ENCODE measurements at places on chromosomes 3 and 15.

GRCh38 chr15:87681104-87681503 lies 575.4 kb downstream of the NTRK3 start:
- DNase-seq, result no peak

DNA sequence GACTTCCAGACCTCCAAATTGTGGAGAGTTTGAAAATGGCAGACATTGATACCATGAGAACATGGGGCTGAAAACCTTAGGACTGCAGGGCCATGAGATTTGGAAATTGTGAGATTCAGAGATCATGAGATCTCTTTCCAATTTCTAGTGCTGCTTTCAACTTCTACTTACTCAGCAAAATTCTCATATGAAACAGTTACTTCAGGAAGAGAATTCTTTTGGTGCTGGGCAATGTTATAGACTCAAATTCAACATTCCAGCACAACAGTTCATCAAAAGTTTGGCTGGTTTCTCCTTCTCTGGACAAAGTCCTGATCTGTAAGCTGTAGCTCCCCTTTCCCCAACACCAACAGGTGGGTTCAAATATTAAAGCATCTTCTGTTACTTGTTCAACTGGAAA lies 506.9 kb upstream of the NECTIN3 start:
- no peak for DNase-seq

- no peak for DNase-seq
These were observed 264.7 kb downstream of the GABRG3 start for GRCh38 chr15:27235681-27236080.

DNA sequence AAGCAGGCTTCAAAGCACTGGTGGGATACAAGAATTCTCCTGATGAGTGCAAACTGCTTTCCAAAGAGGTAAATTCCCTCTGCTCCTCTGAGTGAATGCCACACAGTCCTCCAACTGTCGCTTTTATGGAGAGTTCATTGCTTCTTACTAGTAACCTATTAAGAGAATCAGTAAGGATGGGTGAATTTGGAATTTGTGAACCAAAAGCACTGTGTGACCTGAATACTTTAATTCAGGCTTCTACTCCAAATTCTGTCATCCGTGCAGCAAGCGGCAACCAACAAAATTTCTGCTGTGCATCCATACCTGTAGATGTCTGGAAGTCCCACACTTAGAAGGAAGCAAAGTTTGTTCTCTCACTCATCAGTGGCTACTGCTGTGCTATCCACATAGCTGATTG lies 66.7 kb upstream of the SNRK start:
- no peak for DNase-seq

GRCh38 chr3:126557415-126557745 lies 1.4 kb downstream of the C3orf22 start:
- no peak for DNase-seq

- DNase-seq, result no peak
These were observed 356.6 kb downstream of the VGLL3 start for GRCh38 chr3:86634361-86634760.

GRCh38 chr3:15497964-15498363 lies 23.5 kb downstream of the COLQ start:
- no peak for DNase-seq

DNA sequence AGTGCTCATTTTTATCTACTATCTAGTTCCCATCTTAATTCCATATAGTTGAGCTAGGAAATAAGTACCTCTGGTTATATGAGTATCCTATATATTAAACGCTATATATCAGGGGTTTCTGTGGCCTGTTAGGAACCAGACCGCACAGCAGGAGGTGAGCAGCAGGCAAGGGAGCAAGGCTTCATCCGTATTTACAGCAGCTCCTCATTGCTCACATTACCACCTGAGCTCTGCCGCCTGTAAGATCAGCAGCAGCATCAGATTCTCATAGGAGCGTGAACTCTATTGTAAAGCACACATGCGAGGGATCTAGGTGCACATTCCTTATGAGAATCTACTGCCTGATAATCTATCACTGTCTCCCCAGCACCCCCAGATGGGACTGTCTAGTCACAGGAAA lies 23.0 kb downstream of the GSK3B start:
- DNase-seq, result no peak

GRCh38 chr15:83208367-83208661 lies 691 bp upstream of the HDGFL3 start:
- DNase-seq, result no peak

- DNase-seq, result no peak
These were observed 555.5 kb upstream of the CFAP20DC start for GRCh38 chr3:59605318-59605717.

- DNase-seq, result no peak
These were observed 43.4 kb upstream of the NLGN1 start for GRCh38 chr3:173354124-173354523.

DNA sequence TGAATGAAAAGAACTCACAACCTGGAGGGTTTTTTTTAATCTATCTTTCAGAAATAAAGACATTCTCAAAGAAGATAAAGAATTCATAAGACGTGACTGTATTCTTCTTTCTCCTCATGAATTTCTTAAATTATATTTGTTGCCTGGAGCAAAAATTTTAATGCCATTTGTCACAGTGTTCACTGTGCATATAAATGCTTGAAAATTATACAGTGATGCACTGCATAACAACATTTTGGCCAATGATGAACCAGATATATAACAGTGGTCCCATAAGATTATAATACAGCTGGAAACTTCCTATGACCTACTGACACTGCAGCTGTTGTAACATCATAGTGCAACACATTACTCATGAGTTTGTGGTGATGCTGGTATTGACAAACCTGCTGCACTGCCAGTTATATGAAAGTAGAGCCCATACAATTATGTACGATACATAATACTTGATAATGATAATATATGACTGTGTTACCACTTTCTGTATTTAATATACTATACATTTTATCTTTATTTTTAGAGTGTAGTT lies 67.3 kb downstream of the P2RY1 start:
- DNase-seq, result no peak

DNA sequence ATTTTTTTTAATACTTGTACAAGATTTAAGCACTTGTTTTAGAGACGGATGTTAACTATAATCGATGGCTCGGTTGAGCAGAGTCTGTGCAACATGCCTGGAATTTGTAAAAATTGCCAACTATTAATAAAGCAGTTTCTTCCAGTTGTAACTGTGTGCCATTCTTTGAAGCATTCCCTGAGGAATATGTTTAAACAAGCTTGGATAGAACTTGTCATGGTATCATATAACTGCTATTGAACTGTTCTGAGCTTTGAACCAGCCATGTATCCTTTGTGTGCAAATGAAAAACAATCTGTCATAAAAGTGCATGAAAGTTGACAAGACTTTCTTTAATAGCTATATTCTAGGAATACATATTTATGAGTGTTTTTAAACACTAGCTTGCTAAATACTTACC lies 45.8 kb upstream of the UBE2E2 start:
- no peak for DNase-seq

- no peak for DNase-seq
These were observed 21.6 kb upstream of the DUSP7 start for GRCh38 chr3:52077925-52078324.

GRCh38 chr3:152676810-152677379 lies 158.0 kb upstream of the P2RY1 start:
- DNase-seq, result no peak

GRCh38 chr3:181239441-181239840 lies 249.9 kb upstream of the DNAJC19 start:
- DNase-seq, result no peak

- no peak for DNase-seq
These were observed 520.3 kb upstream of the EPHA6 start for GRCh38 chr3:96294143-96294542.

GRCh38 chr3:65449841-65450428 lies 588.8 kb downstream of the MAGI1 start:
- DNase-seq, result no peak

GRCh38 chr3:48535578-48535977 lies 21.0 kb downstream of the PFKFB4 start:
- no peak for DNase-seq

- no peak for DNase-seq
These were observed 156.8 kb upstream of the UBE2E1 start for GRCh38 chr3:23648996-23649395.

DNA sequence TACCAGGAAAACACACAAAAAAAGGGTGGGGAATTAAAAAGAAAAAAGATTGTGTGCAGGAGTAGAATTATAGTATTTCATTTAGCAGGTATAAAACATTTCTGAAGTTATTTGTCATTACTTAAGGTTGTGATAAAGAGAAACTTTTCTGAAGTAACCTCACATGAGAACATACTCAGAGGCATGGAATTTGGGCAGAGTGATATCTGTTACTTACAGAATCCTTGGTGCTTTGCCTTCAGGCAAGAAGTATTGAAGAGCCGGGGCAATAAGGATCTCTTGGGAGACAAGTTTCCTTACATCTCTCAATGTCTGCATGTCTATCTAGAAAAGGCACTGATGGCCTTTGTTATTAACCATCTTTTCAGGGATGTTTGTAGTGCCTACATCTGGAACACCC lies 179.7 kb upstream of the ROBO1 start:
- DNase-seq, result no peak

- DNase-seq, result no peak
These were observed 4.0 kb upstream of the GP9 start for GRCh38 chr3:129056451-129057173.

DNA sequence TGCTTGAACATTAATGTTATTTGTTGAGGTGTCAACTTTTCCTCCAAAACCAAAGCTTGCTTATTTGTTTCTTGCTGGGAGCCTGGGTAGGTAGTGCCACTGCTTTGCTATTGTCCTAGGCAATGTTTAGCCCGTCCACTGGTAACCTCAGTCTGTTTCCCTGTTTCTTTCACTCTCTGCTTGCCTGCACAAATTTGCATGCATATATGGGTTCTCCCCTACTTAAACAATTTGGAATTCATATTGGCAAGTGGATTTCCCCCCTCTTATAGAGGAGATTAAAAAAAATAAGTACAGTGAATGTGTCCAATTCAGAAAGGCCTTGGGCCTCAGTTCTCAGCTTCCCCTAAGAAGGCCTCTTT lies 45.0 kb upstream of the BOC start:
- no peak for DNase-seq

DNA sequence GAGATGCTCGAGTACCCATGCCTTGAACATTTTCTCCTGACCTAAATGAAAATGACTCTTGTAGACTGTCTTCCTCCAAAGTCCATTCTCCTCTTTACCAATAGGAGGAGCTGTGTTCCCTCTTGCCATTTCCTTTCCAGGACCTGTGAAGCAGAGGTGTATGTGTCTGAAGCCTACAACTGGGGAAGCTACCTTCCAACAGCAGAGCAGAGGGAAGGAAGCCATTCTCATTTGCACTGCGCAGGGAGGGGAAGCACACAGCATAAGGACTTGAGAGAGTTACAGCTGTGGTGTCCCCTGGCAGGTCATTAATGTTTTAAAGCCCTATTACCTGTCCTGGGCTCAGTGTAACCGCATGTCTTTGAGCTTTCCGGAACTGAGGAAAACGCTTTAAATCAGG lies 38.7 kb downstream of the HSPBAP1 start:
- DNase-seq, result no peak

GRCh38 chr3:13137941-13138832 lies 65.0 kb upstream of the IQSEC1 start:
- no peak for DNase-seq
